Uterus (tissue), 4 donors: ENCODE measurements at places on chromosomes 1 and 21.
A peak's percentile ranks its signal among the peaks of the same experiment; 100 is the strongest.

DNA sequence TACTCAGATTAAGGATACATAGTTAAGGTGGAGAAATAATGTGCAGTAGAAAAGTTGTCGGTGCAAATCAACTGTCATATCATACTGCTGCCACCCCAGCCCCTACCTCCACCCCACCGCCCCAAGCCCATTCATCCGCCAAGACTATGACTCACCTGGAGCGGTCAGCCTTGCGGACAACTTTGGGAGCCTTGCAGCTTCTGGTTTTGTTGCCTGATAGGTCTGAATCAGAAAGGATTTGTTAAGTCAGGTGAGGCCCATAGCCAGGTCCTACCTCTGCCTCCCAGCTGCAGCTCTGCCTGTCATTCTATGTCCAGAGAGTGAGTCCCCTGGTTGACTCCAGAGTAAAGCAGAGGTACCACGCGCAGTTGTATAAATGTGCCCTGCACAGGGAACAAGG is 12.6 kb downstream of the C1orf162 start:
- no peak for DNase-seq

DNA sequence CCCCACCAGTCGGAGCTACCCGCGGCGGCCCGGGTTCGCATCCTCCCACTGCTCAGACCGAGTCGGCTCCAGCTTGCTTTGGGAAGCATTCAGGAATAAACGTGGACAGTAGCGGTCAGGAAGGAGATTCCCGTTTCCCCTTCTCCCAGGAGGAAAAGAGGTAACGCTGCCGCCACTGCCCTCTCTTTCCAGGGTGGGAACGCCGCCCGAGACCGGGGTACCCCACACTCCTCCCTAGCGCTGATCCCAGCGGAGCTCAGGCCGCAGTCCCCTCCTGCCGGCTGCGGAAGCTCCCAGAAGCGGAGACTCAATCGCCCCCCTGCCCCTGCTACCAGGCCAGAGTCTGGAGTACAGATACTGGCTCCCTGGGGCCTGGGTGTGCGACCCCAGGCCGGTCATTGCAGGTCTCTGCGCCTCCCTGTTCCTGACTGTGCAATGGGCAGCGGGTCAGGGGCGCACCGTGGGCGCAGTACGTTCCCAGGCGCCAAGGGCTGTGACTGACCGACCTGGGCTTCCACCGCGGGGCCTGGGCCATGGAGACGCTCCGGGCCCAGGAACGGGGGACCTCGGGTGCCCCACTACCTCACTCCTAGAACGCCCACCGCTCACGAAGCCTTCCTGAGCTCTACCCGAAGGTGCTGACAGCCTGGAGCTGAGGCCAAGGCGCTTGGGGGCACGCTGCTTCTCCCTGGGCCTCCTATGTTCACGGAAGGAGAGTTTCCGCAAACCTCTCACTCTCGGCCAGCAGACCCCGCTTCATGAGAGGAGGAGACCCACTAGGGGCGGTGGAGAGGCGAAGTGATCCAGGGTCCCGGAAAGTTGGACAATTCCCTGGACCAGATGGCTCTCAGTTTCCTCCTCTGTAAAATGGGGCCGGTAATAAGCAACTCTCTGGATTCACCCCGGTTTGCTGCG is 7.8 kb downstream of the DMRTA2 start:
- DNase-seq, result no peak

DNA sequence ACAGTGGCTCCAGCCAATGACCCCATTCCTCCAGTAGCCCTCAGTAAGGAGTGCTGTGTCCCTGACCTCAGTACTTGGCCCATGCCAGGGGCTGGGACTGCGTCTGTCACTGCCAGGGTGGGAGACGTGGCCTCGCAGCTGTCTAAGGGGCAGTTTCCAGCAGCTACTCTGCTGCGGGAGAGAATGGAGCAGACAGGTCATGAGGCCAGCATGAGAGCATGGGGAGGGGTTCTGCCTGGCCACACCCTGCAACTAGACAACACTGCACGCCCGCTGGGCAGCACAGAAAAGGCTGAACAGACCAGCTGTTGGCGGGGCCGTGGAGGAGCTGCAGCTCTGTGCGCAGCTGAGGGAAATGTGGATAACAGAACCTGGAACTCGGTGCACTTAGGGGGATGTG is 91.6 kb upstream of the COL6A1 start:
- no peak for DNase-seq

DNA sequence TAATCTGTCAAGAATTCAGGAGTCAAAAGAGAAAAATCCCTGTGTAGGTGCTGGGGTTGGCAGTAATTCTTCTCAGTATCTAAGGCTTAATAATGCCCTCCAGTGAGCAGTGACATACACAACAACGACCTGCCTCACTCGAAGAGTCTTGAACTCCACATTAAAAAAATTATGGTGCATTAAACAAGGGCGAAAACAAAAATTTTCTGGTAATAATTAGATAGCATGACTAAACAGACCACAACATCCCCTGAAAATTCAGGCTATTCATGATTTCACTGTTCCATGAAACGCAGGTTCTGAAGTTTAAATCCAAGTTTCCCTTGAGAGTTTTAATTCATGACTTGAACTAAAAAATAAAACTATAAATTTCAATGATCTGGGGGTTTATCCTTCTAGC is 5.1 kb downstream of the SRSF4 start:
- no peak for DNase-seq

- DNase-seq, result no peak
Measured at GRCh38 chr1:43238085-43238484, 31.7 kb upstream of the TMEM125 start.

DNA sequence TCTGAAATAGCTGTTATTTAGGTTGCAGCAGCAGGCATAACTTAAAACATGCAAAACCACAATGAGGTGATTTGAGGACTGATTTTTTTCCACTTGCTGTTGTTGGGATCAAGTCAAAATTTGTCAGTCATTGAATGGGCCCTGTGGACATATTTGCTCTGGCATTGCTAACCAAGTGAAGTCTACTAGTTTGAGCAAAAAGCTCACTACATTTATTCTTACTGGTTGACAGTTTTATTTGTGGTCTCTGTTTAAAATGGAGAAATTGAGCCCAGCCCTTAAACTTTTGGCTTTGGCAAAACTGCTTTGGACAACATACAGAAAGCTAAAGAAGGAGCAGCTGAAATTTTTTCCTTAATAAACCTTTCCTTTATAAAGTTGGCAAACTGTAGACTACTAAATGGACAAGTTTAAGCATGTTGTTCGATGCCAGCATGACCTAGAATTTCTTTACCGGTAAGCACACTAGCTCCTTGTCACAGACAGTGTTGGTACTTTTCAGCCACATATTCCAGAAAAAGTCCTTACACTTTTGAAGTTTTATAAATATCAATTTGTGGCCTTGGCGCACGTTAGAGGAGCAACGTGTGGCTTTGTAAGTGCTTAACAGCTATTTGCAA is 234.6 kb downstream of the USP25 start:
- no peak for DNase-seq

GRCh38 chr1:55212349-55213150 is 2.6 kb downstream of the USP24 start:
- no peak for DNase-seq

DNA sequence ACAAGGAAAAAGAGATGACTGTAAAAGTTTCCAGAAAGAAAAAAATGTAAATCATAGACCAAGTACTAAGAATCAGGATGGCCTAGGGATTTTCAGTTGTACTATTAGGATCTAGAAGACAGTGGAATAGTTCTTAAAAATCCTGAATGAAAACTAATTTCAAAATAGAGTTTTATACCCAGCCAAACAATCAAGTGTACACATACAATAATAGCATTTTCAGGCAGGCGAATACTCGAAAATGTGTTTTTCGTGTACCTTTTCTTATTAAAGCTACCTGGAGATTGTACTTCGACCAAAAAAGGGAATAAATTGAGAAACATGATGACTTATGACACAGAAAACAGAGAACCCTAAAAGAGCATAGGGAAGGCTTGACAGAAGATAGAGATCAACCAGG is 118.6 kb downstream of the SDCCAG8 start:
- no peak for DNase-seq

GRCh38 chr1:152942161-152942560 is 4.8 kb upstream of the SPRR5 start:
- no peak for DNase-seq

DNA sequence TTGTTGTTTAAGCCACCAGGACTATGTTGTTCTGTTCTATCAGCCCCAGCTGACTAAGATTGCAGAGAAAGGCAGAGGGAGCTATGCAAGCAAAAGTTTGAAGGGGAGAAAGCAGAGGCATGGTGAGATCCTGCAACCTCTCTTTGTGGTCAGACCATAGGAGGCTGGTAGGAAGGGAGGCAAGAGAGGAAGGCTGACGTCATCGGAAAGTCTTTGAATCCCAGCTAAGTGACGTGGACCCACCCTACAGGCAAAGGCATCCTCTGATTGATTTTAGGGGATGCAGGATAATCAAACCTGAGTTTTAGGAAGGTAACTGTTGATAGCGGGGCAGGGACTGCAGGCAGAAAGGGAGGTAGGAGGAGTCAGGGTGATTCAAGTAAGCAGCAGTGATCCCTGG is 23.3 kb upstream of the TNNI1 start:
- DNase-seq, result no peak

DNA sequence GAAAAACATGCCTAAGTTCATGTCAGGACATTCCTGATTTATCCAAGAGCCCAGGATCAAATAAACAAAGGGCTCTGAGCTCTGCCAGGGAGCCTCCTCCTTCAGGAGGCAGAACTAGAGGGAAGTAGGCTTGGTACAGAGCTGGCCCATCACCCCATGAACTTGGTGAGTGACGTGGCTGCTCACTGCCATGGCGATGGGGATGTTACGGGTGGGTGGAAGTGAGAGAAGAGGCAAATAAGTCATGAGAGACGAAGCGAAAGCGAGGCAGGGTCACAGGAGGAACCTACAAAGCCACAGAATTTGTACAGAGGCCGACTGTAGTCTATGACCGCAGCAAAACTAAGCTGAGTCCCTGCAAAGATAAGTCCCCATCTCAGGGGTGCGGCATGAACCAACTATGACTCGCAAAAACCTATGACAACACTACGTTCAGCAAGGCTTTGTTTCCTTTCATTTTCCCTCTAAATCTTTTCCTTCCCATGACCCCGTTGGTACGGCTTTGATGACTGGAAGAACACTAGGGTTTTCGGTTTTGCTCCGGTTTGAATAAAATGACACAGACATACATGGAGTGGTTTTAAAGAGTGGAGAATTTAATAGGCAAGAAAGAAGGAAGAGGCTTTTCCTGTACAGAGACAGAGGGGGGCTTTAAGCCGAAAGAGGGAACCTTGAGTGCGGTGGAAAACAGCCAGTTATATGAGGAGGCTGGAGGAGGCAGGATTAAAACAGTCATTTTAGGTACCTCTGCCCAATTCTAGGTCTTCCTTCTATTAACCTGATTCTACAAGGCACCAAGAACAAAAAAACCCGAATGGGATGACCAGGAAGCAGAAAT is 74.1 kb downstream of the CD46 start:
- peak; percentile 66 for DNase-seq

- DNase-seq, result no peak
Measured at GRCh38 chr1:65467536-65467935, 47.1 kb downstream of the LEPR start.
